ENCODE measurements at places on chromosomes 7 and 10. TPM values are rescaled to one million over a fixed set of nuclear protein-coding genes. Genes with fewer than 3 reads are reported as not detected.
A peak's percentile ranks its signal among the peaks of the same experiment; 100 is the strongest.

The GIMAP8 gene
- not detected for total RNA-seq

GRCh38 chr10:31758495-31758894, 170.1 kb downstream of the ARHGAP12 start:
- no peaks in the 10 kb centered on the region for H3K27me3 ChIP-seq
- H3K4me3 ChIP-seq, result no peak overlapping the region
- H3K27ac ChIP-seq, result no peak overlapping the region
- H3K36me3 ChIP-seq, result no peaks in the 10 kb centered on the region
- DNase-seq, result no peak

DNA sequence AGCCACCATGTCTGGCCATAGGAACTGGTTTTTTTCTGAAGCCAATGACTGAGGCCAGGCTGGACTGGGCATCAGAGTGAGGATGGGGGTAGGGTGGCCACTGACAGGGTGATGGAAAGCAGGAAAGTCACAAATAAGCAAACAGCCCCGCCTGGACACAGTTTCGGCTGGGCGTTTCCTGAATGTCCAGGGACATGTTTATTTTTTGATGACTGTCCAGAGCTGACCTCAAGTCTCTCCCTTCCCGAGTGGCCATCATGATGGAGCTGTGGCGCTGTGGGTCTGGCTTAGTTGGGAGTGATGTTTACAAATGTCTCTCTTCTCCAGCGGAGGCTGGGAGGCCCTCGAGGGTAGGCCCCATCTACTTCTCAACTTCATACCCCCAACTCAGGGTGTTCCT, 37.1 kb upstream of the COMTD1 start:
- no peak overlapping the region for H3K4me3 ChIP-seq
- no peak overlapping the region for H3K27ac ChIP-seq
- no peaks in the 10 kb centered on the region for H3K27me3 ChIP-seq
- DNase-seq, result no peak
- no peaks in the 10 kb centered on the region for H3K36me3 ChIP-seq

GRCh38 chr10:128870830-128871597, 596.0 kb upstream of the MGMT start:
- H3K27ac ChIP-seq, result no peak overlapping the region
- DNase-seq, result no peak
- no peaks in the 10 kb centered on the region for H3K36me3 ChIP-seq
- H3K27me3 ChIP-seq, result no peaks in the 10 kb centered on the region

- DNase-seq, result no peak
- H3K4me3 ChIP-seq, result no peak overlapping the region
- H3K27me3 ChIP-seq, result no peaks in the 10 kb centered on the region
- no peaks in the 10 kb centered on the region for H3K36me3 ChIP-seq
These were observed 184.5 kb upstream of the PRSS58 start for GRCh38 chr7:142442396-142442795.

- no peaks in the 10 kb centered on the region for H3K4me1 ChIP-seq
- DNase-seq, result no peak
- no peak overlapping the region for H3K4me3 ChIP-seq
These were observed 47.5 kb downstream of the WIPF3 start for GRCh38 chr7:29853789-29854188.

DNA sequence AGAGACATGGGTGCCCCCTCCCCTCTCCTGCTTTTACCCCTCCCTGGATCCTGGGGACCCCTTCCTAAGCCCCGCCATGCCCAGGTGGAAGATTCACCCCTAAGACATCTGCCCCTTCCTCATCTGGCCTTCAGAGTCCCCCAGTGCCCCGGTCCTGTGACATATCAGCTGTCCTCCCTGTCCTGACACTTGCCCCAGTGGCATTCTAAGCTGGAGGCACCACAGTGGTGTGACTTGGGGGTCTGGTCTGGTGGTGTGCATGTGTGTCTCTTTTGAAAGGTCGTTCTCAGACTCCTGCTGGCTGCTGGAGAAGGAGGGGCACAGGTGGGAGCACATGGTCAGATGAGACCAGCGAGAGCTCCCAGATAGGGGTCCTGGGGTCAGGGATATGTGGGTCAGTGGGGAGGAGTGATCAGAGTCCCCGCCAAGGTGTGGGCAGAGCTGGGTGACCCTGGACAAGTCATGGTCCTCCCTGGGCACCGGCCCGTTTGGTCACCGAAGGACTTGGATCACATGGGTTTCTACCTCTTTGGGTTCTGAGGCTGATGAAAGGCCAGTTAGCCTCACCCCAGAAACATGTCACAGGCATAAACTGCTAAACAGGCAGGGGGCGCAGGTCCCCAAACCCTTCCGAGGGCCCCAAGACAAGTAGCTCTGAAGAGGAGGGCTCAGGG, 645 bp upstream of the TFR2 start:
- no peaks in the 10 kb centered on the region for H3K4me1 ChIP-seq
- peaks cover 10% of the 10 kb centered on the region for H3K27me3 ChIP-seq
- DNase-seq, result no peak
- H3K4me3 ChIP-seq, result no peak overlapping the region
- no peak overlapping the region for H3K27ac ChIP-seq
- no peaks in the 10 kb centered on the region for H3K36me3 ChIP-seq

DNA sequence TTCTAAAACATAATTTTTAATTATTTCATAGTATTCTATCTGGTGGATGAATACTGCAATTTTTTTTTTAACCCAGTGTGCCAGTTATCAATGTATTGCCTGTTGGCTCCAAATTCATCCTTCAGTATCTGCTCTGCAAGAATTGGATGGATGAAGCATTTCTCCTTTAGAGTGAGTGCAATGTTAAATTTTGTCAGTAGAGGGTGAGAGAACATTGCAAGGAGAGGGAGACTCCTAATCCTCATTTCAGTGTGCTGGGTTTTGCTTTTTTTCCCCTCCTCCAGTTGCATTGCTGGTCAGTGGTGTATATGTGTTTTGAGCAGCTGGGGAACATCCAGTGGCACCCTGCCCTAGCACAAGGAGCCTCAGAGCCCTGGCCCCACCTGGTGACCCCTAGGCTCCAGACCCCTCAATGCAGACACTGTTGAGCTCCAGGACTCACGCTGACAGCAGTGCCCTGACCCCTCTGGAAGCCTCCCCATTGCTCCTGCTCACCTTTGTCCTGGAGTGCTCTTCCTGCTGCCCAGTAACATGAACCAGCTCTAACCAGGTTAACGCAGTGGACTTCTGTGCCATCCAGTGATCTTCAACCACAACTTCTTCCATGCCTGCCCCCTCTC, 199.4 kb downstream of the USP6NL start:
- no peak overlapping the region for H3K4me3 ChIP-seq
- H3K27me3 ChIP-seq, result no peaks in the 10 kb centered on the region
- H3K27ac ChIP-seq, result no peak overlapping the region

- DNase-seq, result no peak
- no peaks in the 10 kb centered on the region for H3K27me3 ChIP-seq
- no peaks in the 10 kb centered on the region for H3K36me3 ChIP-seq
- H3K4me1 ChIP-seq, result peaks cover 19% of the 10 kb centered on the region
These were observed 160.9 kb downstream of the SNX13 start for GRCh38 chr7:17779381-17779780.

GRCh38 chr7:101950450-101951119, 133.2 kb downstream of the CUX1 start:
- DNase-seq, result peak; percentile 65
- no peaks in the 10 kb centered on the region for H3K27me3 ChIP-seq
- H3K36me3 ChIP-seq, result no peaks in the 10 kb centered on the region
- H3K4me1 ChIP-seq, result peaks cover 34% of the 10 kb centered on the region

DNA sequence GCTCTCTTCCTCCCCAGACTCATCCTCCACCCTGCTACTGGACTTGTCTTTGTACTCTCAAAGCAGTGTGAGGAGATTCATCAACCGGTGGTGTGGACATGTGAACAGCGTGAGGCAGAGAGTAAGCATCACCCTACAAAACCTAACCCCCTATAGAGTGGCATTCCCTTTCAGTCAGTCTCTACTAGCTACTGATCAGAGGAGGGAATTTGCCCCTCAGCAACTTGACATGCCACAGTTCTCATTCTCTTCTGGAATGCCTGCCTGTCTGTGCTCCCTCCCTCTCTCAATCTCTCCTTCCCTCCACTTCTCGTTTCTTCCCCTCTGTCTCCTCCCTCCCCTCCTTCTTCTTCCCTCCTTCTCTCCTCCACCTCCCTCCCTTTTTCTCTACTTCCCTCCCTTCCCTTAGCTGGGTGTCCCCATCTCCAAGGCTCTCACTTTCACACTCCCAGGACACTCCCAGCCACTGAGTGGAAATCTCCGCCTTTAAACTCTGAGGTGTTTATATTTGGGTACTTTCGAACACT, 24.6 kb downstream of the H2AZ2 start:
- no peaks in the 10 kb centered on the region for H3K27me3 ChIP-seq
- H3K27ac ChIP-seq, result no peak overlapping the region
- H3K4me3 ChIP-seq, result no peak overlapping the region

GRCh38 chr10:117609095-117609795, 66.7 kb downstream of the EMX2 start:
- no peaks in the 10 kb centered on the region for H3K27me3 ChIP-seq
- peak; percentile 68 for DNase-seq
- peak overlapping the region; percentile 63 for H3K27ac ChIP-seq
- H3K4me1 ChIP-seq, result peaks cover 5% of the 10 kb centered on the region
- no peaks in the 10 kb centered on the region for H3K36me3 ChIP-seq

DNA sequence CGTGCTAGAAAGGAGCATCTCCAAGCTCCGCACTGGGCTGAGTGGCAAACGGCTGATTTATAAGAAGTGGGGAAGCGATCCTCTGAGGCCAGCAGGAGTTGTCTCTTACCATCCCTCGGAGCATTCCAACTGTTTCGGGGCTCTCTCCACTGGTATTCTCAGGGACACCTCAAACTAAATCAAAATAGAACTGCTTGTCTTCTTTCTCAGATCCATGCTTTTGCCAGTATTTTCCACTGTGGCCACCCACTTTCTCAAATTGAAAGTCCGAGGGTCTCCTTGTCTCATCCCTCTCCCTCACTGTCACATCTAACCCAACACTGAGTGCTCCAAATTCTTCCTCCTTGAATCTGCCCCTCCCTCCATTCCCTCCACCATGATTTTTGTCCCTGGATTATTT, 83.2 kb upstream of the LEP start:
- H3K36me3 ChIP-seq, result no peaks in the 10 kb centered on the region
- no peak for DNase-seq
- no peak overlapping the region for H3K4me3 ChIP-seq
- peaks cover 31% of the 10 kb centered on the region for H3K27me3 ChIP-seq
- H3K27ac ChIP-seq, result no peak overlapping the region
- no peaks in the 10 kb centered on the region for H3K4me1 ChIP-seq

DNA sequence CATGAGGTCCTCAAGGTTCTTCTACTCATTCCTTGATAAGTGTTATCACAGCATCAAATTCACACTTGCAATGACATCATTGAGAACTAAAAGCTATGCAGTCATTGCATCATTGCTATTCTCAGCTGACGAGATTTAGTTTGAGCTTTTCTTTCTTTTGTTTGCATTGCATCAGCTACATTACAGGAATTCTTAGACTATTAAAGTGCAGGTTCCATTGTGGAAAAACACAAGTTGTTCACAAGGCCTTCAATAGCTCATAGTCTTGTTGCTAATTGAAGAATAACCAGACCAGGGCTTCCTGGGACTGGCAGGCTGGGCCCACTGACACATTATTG, 139.3 kb downstream of the CXCL12 start:
- DNase-seq, result peak; percentile 59
- no peaks in the 10 kb centered on the region for H3K36me3 ChIP-seq
- H3K4me1 ChIP-seq, result no peaks in the 10 kb centered on the region
- no peak overlapping the region for H3K4me3 ChIP-seq
- H3K27me3 ChIP-seq, result no peaks in the 10 kb centered on the region
- H3K27ac ChIP-seq, result no peak overlapping the region

DNA sequence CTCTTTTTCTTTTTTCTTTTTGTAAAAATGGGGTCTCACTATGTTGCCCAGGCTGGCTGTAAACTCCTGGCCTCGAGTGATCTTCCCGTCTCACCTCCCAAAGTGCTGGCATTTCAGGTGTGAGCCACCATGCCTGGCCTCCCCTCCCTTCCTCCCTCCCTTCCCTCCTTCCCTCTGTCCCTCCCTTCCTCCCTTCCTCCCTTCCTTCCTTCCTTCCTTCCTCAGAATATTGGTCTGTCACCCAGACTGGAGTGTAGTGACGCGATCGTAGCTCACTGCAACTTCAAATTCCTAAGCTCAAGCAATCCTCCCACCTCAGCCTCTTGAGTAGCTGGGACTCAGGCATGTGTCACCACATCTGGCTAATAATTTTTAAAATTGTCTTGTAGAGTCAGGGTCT, 8.4 kb downstream of the AGAP3 start:
- H3K27me3 ChIP-seq, result no peaks in the 10 kb centered on the region
- no peaks in the 10 kb centered on the region for H3K36me3 ChIP-seq
- H3K27ac ChIP-seq, result no peak overlapping the region
- peaks cover 8% of the 10 kb centered on the region for H3K4me1 ChIP-seq
- no peak overlapping the region for H3K4me3 ChIP-seq

DNA sequence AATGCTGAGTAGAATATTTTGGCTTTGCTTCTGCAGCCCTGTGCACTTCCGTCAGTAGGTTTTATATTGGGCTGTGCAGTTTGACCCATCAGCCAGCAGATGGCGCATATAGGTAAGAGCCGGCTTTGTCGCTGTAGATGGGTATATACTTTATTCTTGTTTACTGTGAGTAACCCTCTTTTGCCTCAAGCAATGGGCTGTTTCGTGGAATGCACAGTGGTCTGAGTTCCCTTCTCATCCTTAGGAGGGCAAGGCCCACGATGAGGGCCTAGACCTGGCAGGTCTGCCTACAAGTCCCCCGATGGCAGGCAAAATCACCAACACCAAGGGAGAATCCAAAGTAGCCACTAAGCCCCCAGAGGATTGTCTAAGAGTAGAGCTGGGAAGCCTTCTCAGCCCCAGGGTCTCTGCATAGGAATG, 1002.9 kb upstream of the KCND2 start:
- peak; percentile 25 for DNase-seq
- H3K27me3 ChIP-seq, result no peaks in the 10 kb centered on the region
- H3K4me1 ChIP-seq, result no peaks in the 10 kb centered on the region
